ENCODE measurements at places on chromosomes 11 and 22.

GRCh38 chr22:29524442-29525191 is 28.9 kb downstream of the THOC5 start:
- peak; percentile 55 for DNase-seq

GRCh38 chr11:75949023-75949672 is 134.1 kb downstream of the UVRAG start:
- DNase-seq, result no peak

- DNase-seq, result no peak
These were observed 25.3 kb downstream of the MB start for GRCh38 chr22:35591714-35592417.

DNA sequence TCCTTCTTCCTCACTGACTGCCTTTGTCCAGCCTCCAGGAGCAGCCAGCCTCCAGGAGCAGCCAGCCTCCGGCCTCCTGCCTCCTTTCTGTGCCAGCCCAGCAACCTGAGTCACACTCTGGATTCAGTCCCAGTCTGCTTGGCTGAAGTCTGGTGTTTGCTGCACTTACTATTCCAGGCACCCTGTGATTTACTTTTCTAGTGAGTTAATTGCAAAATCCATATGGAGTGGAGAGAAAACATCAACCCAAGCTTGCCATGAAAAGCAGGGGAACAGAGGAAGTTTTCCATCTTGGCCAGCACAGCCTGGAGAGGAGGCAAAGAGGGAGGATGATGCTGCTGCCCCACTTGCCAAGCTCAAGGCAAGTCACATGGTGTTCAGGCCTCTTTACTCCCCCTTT is 400.5 kb downstream of the TENM4 start:
- no peak for DNase-seq

DNA sequence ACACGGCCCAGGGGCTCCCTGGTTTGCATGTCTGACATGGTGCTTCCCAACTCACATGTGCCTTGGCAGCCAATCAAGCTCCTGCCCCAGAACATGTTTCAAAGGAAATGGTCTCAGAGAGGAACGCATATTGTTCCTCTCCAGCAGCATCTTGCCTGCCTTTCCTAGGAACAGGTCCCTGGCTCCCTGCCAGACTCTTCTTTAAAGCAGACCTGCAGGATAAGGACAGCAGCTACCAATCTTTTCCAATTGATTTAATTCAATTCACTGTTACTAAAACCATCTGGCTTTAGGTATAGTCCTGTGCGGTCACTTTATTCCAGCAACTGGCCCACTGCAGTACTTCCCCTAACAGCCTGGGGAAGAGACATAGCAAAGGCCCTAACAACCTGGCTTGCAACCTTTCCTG is 79.9 kb downstream of the AMBRA1 start:
- DNase-seq, result no peak

GRCh38 chr11:26992031-26992541 is 1.8 kb upstream of the FIBIN start:
- peak; percentile 13 for DNase-seq

Data from NB4 (cell line).